Ascending aorta (tissue), 2 donors: ENCODE measurements at places on chromosomes 5 and 9.

- no peak for DNase-seq
- H3K27ac ChIP-seq: no peak overlapping the region
- no peak overlapping the region for H3K4me3 ChIP-seq
- no peaks in the 10 kb centered on the region for H3K36me3 ChIP-seq
- no peaks in the 10 kb centered on the region for H3K4me1 ChIP-seq
- no peaks in the 10 kb centered on the region for H3K27me3 ChIP-seq
Observed at GRCh38 chr5:146440353-146440752, 6.8 kb upstream of the TCERG1 start.

DNA sequence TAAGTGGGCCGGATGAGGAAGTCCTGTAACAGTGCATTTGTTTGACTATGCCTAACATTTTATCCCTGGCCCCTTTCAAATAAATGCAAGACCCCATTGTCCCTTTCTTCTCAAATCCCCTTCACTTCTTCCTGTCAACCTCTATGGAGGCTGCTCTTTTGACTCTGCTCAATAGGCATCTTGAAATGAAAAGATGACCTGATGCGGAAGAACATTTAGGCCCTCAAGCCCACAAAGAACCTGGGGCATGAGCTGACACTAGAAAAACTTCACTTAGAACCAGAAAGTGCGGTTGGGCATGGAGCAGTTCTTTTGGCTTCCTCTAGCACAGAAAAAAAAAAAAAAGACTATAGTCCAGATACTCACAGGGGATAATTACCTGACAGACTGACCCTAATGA is 1434.7 kb upstream of the WWC1 start:
- no peaks in the 10 kb centered on the region for H3K27me3 ChIP-seq
- no peak overlapping the region for H3K4me3 ChIP-seq
- H3K4me1 ChIP-seq: no peaks in the 10 kb centered on the region
- H3K36me3 ChIP-seq: no peaks in the 10 kb centered on the region
- H3K27ac ChIP-seq: no peak overlapping the region

DNA sequence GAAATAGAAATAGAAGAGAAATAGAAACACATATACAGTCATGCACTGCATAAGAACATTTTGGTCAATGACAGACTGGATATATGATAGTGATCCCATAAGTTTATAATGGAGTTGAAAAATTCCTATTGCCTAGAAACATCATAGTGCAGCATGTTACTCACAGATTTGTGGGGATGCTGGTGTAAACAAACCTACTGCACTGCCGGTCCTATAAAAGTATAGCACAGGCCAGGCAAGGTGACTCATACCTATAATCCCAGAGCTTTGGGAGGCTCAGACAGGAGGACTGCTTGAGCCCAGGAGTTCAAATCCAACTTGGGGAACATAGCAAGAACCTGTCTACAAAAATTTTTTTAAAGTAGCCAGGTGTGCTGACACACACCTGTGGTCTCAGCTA is 240.6 kb upstream of the MAP3K1 start:
- no peaks in the 10 kb centered on the region for H3K36me3 ChIP-seq
- peaks cover 5% of the 10 kb centered on the region for H3K4me1 ChIP-seq
- no peak for DNase-seq
- no peak overlapping the region for H3K4me3 ChIP-seq
- H3K27ac ChIP-seq: no peak overlapping the region
- no peaks in the 10 kb centered on the region for H3K27me3 ChIP-seq

DNA sequence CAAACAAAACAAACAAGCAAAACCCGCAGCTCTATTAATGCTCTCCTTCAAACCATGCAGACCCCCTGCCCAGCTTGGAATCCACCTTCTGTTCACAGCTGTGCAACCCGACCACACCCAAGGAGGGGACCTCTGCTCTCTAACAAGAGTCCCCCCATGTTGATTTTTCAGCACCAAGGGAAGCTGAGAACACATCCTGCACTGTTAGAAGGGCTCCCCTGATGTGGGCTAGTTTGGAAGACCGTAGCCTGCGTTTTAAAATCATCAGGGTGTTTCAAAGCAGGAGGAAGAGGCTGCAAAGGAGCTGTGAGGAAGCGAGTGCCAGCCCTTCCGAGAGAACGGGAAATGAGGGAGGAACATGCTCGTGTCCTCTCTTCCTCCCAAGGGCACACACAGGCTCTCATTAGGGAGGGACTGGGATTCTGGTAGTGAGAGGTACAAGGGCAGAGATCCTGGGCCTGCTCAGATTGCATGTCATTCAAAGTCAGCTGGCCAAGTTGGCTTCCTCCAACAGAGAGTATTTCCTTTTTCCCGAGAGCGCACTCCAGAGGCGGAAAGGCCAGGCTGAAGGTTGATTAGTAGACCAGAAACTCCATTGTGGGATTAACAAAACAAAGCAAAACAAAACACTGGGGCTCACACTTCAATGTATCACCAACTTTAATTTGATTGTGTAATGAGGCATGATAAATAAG is 185.9 kb downstream of the SEMA6A start:
- H3K4me1 ChIP-seq: no peaks in the 10 kb centered on the region
- H3K27ac ChIP-seq: no peak overlapping the region
- H3K27me3 ChIP-seq: no peaks in the 10 kb centered on the region
- H3K36me3 ChIP-seq: no peaks in the 10 kb centered on the region
- H3K4me3 ChIP-seq: no peak overlapping the region
- DNase-seq: no peak

DNA sequence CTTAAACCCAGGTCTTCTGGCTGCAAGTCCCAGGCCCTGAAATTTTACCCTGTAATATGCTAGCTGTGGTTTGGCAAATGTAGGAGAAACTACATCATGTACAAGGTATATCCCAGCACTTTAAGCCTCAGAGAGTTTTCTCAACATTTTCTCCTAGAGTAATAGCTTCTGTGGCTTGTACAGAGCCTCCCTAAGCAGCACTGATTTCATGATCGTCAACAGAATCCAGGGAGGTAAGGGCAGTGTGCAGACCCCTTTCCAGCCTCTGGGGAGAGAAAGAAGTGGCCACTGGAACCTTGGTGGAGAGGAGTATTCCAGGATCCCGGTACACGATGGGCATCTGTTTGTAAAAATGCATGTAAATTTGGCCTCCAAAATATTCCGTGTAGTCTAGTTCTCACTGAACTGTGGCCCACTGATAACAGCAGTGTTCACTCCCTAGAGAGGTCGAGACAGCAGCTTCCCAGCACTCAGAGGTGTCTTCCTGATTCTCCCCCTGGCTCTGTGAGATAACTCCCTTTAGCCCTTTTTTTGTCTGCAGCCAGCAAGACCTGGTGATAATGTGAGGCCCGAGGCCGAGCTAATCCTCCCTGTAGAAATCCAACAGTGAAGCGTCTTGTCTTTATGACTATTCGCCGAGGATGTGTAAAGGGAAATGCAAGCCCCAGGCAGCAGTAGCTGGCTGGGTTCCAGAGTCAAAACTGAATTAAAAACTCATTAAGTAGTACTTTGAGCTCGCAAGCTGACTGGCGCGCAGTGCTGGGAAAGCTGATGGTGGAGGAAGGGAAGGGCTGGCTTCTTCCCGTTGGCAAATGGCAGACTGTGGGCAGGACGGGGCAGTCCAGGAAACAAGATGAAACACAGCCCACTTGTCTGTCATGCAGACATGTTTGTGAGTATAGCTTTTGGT is 59.0 kb downstream of the MAP1B start:
- H3K27me3 ChIP-seq: no peaks in the 10 kb centered on the region
- H3K4me3 ChIP-seq: peak overlapping the region; percentile 19
- peak overlapping the region; percentile 93 for H3K27ac ChIP-seq
- H3K4me1 ChIP-seq: peaks cover 54% of the 10 kb centered on the region
- DNase-seq: no peak

- H3K36me3 ChIP-seq: no peaks in the 10 kb centered on the region
- DNase-seq: no peak
- H3K4me3 ChIP-seq: no peak overlapping the region
- H3K27me3 ChIP-seq: no peaks in the 10 kb centered on the region
- H3K4me1 ChIP-seq: no peaks in the 10 kb centered on the region
- no peak overlapping the region for H3K27ac ChIP-seq
Observed at GRCh38 chr9:16112116-16112515, 559.3 kb downstream of the CCDC171 start.

DNA sequence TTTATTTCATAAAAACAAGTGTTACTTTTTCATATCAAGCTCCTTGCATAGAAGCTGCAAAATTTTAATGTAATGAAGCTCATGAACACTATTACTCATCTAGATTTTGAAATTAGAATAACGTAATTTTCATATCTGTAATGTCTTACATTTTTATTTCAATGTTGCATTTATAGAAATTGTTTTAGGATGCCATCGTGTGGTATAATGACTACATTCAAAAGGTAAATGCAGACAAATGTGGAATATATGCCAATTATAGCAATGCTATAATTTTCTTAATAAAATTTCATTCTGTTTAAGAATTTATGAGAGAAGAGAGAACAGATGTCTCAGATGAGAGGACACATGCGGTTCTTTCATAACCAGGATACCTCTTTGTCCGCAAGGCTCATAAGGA is 230.2 kb downstream of the TMEM232 start:
- H3K27ac ChIP-seq: no peak overlapping the region
- H3K4me3 ChIP-seq: no peak overlapping the region
- no peaks in the 10 kb centered on the region for H3K36me3 ChIP-seq
- no peaks in the 10 kb centered on the region for H3K4me1 ChIP-seq
- no peaks in the 10 kb centered on the region for H3K27me3 ChIP-seq

DNA sequence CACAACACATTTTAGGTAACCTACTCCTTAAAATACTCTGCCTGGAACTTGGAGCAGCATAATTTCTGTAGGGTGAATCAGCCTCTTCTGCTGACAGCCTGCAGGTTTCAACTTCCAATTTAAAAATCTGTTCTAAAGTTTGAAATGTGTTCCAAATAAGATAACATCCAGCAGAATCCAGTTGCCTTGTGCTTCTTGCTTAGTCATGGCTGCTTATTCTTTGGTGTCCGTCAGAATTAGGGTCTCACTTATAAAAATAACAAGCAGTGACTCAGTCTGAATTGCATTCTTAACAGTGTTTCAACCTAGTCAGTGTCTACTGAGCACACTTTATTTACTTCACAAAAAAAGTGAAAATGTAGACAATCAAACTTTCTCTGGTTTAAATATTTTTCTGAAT is 3.7 kb downstream of the CDH6 start:
- H3K36me3 ChIP-seq: no peaks in the 10 kb centered on the region
- DNase-seq: no peak
- no peaks in the 10 kb centered on the region for H3K27me3 ChIP-seq
- no peaks in the 10 kb centered on the region for H3K4me1 ChIP-seq
- H3K4me3 ChIP-seq: no peak overlapping the region

DNA sequence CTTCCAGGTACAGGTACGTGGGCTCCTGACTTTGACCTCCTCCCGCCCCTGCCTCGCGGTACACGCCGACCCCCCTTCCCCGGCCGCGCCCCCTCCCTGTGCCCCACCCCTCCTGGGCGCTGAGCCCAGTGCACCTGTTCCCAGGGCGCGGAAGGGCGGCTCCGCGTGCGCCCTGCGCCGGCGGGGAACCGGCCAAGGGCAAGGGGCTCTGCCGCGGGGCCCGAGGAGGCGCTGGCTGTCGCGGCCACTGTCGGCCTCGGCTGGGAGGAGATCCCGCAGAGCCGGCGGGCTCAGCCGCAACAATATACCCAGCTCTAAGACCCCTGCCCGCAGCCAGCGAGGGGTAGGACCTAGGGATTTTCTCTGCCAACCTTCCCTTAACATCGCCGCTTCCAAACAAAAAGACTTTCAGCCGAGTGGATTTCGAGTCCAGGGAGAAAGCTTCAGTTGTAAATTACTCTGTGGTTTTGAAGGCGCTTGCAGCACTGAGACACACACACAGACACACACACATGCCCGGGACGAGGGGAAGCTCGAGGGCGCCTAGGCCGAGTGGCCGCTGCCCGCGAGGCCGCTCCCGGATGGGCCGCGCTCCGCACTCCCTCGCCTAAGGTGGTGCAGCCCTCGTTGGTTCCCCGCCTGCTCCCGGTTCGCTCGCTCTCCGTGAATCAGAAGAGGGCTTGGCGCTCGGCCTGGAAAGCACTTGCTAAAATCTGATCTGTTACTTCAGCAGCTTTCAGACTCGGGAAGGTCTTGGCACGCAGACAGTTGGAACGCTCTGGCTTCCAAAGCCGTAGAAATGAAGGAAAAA is 1.2 kb downstream of the FGF18 start:
- DNase-seq: peak; percentile 91
- peak overlapping the region; percentile 31 for H3K27ac ChIP-seq
- no peaks in the 10 kb centered on the region for H3K27me3 ChIP-seq
- peaks cover 14% of the 10 kb centered on the region for H3K4me1 ChIP-seq
- peak overlapping the region; percentile 59 for H3K4me3 ChIP-seq

GRCh38 chr5:134451225-134451935 is 39.7 kb upstream of the CDKN2AIPNL start:
- H3K36me3 ChIP-seq: no peaks in the 10 kb centered on the region
- H3K4me3 ChIP-seq: no peak overlapping the region
- H3K4me1 ChIP-seq: no peaks in the 10 kb centered on the region
- H3K27ac ChIP-seq: no peak overlapping the region
- H3K27me3 ChIP-seq: no peaks in the 10 kb centered on the region

GRCh38 chr9:132144708-132145365 is 17.0 kb upstream of the NTNG2 start:
- no peak overlapping the region for H3K4me3 ChIP-seq
- no peaks in the 10 kb centered on the region for H3K36me3 ChIP-seq
- H3K4me1 ChIP-seq: no peaks in the 10 kb centered on the region
- no peak for DNase-seq

GRCh38 chr5:59783264-59783663 is 110.3 kb downstream of the PDE4D start:
- H3K27ac ChIP-seq: no peak overlapping the region
- H3K27me3 ChIP-seq: no peaks in the 10 kb centered on the region
- no peaks in the 10 kb centered on the region for H3K36me3 ChIP-seq
- no peak overlapping the region for H3K4me3 ChIP-seq

DNA sequence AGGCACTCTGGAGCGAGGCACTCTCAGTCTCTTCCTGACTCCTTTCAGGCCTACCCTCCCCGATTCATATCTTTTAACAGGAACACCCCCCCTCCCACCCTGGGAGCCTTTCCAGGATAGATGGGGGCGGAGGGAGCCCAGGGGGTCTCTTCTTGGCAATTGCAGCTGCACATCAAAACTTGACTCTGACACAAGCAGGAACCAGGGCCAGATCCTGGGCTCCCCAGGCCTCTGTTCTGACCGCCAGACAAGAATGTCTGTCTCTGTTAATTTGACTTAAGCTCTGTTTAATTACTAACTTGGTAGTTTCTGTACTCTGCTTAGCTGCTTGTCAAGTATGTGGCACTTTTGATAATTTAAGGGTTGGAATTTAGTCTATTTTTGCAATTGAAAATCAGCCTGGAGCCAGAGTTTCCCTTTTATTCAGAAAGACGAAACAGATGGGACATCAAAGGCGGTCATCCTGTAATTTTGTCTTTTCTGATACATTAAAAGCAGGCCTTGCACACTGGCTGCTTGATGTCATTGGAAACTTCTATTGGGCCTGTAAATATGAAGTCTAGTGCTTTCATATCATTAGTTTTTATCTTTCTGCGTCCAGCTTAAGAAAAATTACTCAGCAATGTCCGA is 43.3 kb downstream of the ACTL7B start:
- H3K4me1 ChIP-seq: no peaks in the 10 kb centered on the region
- no peak for DNase-seq
- H3K27ac ChIP-seq: no peak overlapping the region
- no peaks in the 10 kb centered on the region for H3K36me3 ChIP-seq
